ENCODE measurements at places on chromosomes 16 and 17.

DNA sequence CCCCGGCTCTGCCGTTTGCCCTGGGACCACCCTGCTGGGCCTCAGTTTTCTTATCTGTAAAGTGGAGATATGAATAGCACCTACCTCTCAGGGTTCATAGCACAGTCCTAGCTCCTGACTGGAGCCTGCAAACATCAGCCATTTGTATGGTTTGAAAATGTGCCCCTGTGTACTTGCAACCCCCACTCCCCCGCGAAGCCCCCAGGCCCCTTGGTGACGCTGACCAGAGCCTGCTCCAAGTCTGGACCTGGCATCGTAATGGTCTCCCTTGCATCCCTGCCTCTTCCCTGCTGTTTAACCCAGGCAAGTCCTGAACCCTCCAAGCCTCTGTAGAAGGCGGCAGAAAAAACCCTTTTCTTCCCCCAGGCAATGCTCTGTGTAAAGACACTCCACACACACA, 128.0 kb downstream of the IRF8 start:
- DNase-seq: no peak

- DNase-seq: peak; percentile 54
These were observed 2.9 kb downstream of the RNASEK start for GRCh38 chr17:7014995-7015958.

GRCh38 chr17:80291260-80291659, 30.6 kb downstream of the RNF213 start:
- no peak for DNase-seq

GRCh38 chr17:66944351-66945146, 20.0 kb upstream of the CACNG4 start:
- no peak for DNase-seq

GRCh38 chr16:69049603-69050375, 55.7 kb upstream of the HAS3 start:
- no peak for DNase-seq

DNA sequence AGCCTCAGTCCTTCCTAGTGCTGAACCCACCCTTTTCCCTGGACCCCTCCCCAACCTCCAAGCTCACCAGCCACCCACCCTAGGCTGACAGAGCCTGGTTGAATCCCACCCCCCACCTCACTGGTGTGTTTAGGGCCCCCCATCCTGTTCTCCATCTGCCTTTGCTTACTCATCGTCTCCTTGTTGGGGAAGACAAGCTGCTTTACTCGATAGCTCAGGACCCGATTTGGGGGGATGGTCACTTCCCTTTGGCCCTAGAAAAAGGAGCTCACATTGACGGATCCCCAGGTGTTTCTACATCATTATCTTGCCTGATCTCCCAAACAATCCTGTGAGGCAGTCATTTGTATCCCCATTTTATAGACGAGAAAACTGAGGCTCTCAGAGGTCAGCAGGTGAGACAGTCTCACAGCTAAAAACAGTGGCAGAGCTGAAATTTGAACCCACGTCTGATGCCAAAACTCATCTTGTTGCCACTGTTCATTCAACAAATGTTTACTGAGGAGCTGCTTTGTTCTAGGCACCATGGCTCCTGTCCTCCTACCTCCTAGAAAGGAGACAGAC, 9.6 kb downstream of the GSDMB start:
- no peak for DNase-seq

DNA sequence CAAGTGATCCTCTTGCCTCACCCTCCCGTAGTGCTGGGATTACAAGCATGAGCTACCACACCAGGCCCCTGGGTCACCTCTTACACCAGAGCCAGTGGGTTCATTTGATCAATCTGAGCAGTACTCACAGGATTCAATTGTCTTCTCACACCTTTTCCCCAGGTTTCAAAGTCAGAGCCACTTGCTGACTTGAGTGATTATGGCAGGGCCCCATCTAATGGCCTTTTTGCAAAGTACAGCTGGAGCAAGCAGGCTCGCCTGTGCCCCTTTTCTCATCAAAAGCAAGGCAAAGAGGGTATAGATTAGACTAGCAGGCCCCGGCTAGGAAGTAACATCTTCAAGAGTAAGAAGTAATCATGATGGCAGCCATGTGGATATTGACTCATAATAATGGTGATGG, 114.8 kb upstream of the NOL11 start:
- no peak for DNase-seq

DNA sequence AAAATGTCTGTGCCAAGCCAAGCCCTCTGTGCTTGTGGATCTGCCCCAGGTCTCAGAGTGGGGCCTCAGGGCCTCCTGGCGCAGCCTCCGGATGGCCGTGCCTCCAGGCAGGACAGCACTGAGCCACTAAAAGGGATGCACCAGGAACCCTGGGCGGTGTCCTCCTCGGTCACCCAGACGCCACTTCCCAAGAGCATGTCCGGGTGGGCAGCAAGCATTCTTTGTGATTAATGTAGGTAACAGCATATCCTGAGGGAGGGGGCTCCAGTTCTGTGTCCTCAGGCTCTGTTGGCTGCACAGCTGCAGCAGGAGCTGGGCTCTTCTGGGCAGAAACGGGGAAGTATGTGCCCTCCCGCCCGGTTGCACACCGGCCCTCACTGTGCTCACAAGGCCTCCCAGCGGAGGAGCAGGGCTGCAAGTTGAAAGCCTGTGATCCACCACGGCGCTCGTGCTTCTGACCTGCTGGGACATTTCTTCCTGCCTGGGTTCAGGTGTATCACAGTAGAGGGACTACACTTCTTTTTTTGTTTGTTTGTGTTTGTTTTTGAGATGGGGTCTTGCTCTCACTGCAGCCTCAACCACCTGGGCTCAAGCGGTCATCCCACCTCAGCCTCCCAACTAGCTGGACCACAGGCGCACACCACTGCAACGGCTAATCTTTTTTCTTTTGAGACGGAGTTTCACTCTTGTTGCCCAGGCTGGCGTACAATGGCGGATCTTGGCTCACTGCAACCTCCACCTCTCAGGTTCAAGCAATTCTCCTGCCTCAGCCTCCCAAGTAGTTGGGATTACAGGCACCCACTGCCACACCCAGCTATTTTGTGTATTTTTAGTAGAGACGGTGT, 37.9 kb upstream of the CHMP6 start:
- DNase-seq: no peak

- no peak for DNase-seq
These were observed 5.3 kb upstream of the DNAH2 start for GRCh38 chr17:7712111-7712771.

DNA sequence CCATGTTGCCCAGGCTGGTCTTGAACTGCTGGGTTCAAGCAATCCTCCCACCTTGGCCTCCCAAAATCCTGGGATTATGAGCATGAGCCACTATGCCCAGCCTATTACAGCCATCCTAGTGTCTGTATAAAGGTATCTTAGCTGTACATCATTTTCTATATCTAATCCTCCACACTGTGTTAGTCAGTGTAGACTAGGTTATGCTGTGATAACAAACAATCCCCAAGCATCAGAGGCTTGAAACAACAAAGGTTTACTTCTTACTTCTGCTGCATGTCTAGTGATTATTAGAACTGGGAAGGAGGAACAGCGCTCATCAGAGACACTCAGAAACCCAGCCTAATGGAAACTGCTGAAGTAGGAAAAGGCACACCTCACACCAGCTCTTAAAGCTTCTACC, 68.1 kb downstream of the ERCC4 start:
- DNase-seq: no peak

GRCh38 chr16:49931916-49932315, 76.0 kb upstream of the ZNF423 start:
- no peak for DNase-seq

DNA sequence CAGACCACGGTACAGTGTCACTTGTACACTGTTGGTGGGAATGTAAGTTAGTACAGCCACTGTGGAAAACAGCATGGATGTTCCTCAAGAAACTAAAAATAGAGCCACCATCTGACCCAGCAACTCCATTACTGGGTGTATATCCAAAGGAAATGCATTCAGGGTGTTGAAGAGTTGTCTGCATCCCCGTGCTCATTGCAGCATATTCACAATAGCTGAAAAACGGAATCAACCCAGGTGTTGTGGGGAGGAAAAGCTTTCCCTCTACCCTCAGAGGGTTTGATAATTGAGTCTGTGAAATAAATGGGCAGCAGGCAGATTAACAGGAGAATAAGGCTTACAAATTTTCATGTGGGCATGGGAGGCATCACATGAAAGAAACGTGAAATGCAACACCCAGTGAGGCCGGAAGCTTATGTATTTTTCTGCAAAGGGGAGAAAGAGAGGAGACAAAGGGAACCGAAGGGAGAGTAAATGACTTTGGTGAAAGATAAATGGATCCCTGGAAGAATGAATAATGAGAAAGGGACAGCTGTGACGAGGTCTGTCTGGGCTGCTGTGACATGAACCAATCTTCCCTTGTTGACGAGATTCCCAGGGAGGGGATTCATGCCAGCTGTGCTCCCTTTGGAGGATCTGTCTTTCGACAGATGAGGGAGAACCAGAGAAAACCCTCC, 106.2 kb downstream of the KCNJ12 start:
- DNase-seq: no peak

DNA sequence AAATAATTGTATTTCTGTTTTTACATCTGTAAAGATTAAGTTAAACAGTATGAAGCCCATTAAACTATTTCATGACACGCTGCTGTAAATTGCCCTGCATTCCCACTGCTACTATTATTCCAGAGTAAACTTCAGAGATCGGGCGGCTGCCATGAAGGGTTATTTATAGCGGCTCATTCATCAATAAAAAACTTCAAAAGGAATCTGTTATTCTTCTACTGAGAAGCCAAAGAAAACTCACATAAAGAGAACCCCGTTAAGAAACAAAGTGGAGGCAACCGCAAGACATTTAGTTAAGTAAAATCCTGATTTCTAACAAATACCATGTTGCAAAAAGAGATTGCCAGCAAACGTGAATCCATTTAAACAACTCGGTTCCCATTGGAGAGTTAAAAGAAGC, 16.4 kb downstream of the FOXL1 start:
- no peak for DNase-seq

DNA sequence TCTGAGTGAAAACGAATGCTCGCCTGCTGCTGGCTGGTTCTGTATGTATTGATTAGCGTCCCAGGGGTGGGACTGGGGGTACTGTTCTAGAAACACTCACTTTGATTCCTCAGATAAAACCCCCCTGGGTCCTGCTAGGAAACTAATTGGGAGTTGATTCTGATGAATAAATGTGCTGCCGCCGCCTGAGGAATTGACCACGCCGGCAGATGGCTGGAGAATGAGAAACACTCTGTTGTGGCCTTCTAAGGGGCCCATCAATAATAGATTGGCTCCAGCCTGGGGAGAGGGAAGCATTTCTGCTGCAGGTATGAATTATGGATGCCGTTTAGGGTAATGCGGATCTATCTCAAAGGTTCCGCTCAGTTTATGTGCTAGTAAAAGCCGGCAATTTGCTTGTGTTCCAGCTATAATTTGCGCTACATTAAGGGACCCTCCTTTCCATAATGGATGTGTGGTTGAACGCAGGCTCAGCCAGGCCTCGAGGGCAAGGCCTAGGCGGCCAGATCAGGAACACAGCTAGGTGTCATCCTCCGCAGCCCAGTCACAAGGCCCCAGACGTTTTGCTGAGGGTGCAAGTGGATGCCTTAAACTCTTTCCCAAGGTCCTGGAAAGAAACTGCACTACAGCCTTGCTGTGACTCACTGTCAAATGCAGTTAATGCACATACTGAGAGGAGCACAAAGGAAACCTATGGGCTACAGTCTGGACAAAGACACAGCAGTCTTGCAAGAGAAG, 132.2 kb upstream of the HS3ST2 start:
- DNase-seq: no peak

GRCh38 chr16:50273888-50274325, 7.6 kb downstream of the ADCY7 start:
- no peak for DNase-seq

GRCh38 chr17:46943501-46944393, 20.8 kb downstream of the GOSR2 start:
- DNase-seq: no peak

DNA sequence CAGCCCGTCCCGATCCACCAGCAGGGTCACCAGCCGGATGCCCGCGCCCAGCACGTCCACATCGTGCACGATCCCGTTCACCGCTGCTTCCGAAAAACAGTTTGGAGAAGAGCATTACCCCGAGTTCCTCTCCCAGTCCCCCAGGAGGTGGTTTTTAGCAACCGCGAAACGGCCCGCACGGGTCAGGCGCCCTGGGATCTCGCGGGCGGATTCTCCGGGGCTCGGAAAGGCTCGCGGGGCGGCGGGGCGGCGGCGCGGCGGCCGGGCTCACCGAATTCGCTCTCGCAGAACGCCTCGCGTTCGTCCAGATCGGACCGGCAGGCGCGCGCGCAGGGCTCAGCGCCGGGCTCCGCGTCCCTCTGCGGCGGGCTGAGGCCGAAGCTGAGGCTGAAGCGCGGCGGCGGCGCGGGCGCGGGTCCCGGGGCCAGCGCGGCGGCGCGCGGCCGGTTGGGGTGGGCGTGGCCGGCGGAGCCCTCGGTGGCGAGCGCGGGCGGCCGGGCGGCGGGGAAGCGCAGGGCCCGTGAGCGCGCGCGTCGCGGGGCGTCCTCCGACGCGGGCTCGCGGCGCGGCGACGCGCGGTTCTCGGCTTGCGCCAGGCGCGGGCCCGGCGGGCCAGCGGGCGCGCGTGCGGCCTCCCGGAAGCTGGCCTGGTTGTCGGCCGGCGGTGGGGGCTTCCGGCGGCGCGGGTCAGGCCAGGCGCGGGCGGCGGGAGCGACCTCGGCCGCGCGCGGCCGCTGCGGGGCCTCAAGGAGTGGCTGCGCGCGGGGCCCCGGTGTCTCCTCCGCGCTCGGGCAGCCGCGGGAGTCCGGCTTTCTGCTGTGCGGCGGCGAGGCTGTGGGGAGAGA, 2.9 kb downstream of the C17orf58 start:
- DNase-seq: peak; percentile 41

- DNase-seq: no peak
These were observed 1.1 kb upstream of the HNF1B start for GRCh38 chr17:37745801-37746426.

GRCh38 chr16:56549161-56549560, 15.7 kb upstream of the MT4 start:
- no peak for DNase-seq

DNA sequence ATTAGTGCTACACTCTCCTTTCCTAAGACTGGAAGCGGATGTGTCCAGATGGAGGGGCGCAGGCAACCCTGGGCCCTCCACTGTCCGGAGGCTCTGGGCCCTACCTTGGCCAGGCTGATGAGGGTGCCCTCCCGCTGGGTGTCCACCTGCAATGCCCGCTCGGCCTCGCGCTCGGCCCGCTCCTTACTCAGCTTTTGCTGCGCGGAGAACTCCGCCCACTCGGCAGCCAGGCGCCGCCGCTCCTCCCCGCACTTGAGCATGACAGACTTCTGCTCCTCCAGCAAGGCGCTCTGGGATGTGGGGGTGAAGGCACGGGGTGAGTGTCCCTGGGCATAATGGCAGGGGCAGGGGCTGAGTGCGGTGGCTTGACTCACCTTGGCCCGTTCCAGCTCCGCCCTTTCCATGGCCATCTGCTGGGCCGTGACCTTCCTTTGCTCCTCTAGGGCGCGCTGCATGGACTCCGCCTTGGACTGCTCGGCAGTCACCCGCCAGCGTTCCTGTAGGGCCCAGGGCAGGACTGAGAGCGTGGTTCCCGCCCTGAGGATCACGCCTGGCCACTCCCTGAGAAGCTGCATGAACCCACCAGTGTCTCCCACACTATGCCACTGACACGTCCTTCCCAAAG, 10.1 kb upstream of the MRPL38 start:
- DNase-seq: no peak

- DNase-seq: no peak
These were observed 65.2 kb downstream of the ASIC2 start for GRCh38 chr17:33227911-33228310.

- no peak for DNase-seq
These were observed 70.0 kb downstream of the PGS1 start for GRCh38 chr17:78448356-78448993.

GRCh38 chr17:37640015-37640414, 3.2 kb downstream of the DDX52 start:
- no peak for DNase-seq

- DNase-seq: no peak
These were observed 11.5 kb downstream of the MAPT start for GRCh38 chr17:45905814-45906213.

Measured in stimulated activated CD8-positive, alpha-beta memory T cell treated with anti-CD3 and anti-CD28 coated beads, Interleukin-7, amount 100 ng/mL, for 24 hours (primary cell).